ENCODE measurements at places on chromosomes 2 and 18.

DNA sequence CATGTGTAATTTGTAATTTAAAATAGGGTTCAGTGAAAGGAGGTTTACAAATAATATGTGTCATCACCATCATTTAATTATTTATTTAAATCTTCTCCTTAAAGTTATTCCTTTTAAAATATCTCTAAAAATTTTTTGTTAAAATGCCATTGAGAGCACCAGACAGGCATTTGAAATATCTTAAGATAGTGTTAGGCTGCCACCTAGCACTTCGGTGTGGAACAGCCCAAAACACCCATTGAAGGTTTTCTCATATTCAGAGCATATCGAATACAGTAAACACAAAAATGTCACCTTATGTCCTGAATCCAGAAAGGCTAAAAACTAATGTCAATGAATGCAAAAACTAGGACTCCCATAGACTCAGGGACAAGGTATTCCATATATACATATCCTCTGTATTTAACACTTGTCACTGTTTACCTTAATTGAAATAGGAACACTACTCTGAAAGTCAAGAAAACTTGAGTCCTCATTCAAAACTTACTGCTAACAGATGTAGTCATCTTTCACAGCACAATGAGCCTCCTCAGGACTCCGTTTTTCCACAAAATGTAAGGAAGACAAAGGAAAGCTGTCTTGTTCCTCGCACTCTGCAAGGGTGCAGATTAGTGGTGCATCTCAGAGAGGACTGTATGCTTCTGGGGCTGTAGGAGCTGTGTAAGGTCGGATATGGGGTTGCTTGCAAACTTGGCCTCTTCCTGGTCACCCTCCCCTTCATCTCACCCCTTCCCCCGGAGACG, 329.5 kb downstream of the PAX3 start:
- peak; percentile 74 for DNase-seq

DNA sequence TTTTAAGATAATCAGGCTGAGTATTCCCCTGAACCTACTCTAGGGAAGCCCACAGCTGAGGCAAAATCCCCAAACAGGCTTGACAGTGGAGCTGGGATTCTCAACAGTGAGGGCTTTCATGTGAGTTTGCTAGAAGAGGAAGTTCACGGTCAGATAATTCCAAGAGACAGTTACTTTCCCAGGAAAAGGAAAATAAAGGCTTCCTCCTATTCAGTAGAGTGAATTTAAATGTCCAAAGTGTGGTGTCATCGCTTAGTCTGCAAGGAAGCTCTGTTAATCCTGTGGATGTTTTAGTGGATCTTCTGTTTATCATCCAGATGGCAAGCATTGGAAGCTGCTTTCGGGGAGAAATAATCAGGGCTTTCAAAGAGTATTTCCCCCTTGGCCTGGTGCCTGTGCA, 119.8 kb downstream of the RPIA start:
- no peak for DNase-seq

- no peak for DNase-seq
Observed at GRCh38 chr2:29480426-29480825, 365.2 kb downstream of the CLIP4 start.

DNA sequence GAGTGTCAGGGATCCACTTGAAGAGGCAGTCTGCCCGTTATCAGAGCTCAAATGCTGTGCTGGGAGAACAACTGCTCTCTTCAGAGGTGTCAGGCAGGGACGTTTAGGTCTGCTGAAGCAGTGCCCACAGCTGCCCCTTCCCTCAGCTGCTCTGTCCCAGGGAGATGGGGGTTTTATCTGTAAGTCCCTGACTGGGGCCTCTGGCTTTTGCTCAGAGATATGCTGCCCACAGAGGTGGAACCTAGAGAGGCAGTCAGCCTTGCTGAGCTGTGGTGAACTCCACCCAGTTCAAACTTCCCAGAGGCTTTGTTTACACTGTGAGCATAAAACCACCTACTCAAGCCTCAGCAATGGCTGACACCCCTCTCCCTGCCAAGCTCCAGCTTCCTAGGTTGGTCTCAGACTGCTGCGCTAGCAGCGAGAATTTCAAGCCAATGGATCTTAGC, 38.1 kb downstream of the PLEK start:
- no peak for DNase-seq

GRCh38 chr18:59311631-59312030, 6.8 kb downstream of the CPLX4 start:
- no peak for DNase-seq

DNA sequence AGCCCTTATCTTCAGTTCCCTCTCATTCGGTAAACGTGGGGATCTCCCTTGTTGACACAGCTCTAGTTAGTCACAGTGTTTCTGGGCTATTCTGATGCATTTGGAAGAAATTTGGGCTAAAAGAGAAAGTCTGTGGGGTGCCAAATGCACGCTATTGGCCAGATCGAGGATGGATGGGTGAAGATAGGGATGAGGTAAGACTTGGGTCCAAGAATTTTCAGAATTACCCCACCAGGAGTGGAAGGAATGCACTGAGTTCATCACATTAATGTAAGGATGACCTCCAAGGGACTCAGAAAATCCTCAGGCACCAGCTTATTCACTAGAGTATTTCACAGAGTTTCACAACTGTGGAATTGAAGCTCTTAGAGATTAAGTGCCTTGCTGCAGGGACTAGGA, 49.3 kb downstream of the NRP2 start:
- DNase-seq, result no peak

DNA sequence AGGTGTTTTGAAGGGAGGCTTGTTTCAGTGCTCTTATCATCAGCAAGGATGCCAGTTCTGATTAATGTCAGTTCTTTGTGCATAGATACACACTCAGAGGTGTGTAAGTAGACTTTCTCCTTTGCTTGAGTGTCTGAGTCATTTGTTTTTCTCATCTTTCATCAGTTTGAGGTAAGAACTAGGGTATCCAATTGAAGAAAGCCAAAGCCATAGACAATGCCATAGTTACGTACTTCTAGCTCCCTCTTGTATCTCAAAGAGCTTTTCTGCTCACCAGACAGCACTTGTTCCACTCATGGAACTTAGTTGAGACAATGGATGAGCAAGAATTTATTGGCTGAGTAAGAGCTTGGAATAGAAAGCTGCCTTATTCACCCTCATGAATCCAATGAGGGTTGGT, 520.1 kb downstream of the PIK3C3 start:
- DNase-seq, result no peak

DNA sequence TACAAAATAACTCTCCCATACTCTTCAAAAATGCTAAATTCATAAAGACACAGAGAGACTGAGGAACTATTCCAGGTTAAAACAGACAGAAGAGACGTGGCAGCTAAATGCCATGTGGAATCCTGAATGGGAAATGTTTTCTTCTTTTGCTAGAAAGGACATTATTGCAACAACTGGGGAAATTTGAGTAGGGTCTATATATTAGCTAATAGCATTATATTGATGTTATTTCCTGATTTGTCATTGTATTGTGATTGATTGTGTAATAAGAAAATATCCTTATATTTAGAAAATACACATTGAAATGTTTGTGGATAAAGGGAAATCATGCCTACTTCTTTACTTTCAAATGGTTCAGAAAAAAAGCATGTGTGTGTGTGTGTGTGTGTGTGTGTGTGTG, 23.4 kb downstream of the PSTPIP2 start:
- DNase-seq, result no peak

DNA sequence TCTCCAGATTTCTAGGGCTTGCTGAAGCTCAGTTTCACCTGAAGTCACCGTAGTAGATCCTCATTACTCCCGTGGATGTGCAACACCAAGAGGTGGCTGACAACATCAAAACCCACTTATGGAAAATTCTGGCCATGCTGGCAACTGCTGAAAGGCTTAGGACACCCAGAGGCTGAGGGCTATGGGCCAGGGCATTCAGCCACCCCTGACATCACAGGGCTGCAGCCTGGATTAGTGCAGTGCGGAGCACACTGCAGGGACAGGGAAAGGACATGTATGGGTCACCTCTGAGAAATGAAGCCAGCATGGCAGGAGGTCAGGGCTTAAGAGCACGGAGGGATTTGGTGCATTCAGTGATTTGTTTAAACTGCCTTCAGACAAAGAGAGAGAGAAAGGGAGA, 300.6 kb downstream of the TDRD15 start:
- DNase-seq, result no peak

- no peak for DNase-seq
Observed at GRCh38 chr2:218149848-218150440, 16.8 kb downstream of the CXCR1 start.

DNA sequence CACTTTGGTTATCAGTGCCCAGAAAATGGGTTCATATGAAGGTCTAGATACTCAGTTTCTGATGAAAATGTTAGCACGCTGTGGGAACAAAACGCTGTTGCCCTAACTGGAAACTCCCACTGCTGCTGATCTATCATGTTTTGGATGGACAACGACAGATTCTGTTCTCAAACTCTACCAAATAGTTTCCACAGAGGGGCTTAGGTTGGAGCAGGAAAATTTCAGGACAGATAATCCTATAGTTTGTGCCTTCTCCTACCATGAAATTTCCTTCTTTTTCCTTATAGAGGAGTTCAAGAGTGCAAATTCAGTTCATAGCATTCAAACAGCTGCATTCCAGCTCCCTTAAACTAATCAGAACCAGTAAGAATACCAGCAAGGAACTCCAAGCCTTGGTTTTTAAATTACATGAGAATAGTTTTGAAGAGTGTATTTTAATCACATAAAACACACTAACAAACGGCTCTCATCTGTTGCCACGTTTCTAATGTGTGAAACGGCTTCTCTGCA, 58.7 kb upstream of the RALBP1 start:
- no peak for DNase-seq

DNA sequence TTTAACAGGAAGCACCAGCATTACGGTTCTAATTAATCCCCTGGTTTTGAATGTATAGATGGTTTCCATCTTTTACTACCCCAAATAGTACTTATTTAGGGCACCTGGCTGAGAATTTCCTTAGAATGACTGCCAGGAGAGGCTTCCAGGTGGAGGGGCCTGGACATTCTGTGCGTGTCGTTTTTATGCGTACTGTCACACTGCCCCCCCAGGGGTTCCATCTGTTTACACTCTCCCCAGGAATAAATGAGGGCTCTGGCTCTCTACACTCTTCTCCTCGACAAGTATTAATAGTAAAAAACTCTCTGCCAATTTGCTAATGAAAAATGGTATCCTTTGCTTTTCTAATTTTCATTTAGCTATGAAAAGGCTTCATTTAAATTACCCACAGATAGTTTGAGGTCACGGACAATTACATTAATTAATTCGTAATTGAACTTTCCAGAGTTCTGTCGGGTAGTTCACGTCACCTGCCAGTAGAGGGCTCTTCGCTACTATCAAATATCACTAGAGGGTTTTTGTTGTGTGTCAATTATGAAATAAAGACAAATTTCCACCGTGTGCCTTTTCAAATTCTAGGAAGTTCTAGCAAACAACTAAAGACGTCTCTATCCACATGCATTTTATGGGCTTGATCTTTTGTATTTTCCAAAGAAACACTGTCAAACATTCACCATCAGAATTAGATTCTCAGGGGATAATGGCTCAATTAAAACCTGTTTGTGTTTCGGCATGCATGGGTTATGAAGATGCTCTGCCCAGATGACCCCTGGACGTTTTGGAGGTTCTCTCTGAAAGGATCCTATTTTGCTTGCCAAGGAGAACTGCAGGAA, 88.8 kb upstream of the ASB18 start:
- no peak for DNase-seq

GRCh38 chr2:159457589-159457988, 158.8 kb downstream of the BAZ2B start:
- DNase-seq, result no peak

GRCh38 chr18:36415625-36416024, 118.1 kb downstream of the FHOD3 start:
- DNase-seq, result no peak

DNA sequence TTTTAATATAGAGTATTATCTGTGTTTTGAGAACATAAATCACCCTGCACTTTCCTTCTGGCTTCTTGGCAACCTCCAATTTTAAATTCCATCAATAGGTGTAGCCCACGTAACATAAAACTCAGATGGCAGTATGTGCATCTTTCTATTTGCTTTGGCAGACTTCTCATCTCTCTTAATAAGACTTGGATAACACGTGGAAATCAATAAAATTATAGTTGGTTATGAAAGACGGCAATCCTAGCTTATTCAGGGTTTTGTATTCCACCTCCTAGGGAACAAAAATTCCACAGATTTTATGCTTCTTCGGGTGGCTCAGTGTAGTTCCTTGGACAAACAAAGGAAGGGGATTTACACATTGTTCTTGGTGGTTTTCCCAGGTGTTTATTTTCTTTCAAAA, 299.3 kb downstream of the RND3 start:
- DNase-seq, result no peak

- no peak for DNase-seq
Observed at GRCh38 chr2:155904720-155905119, 427.8 kb downstream of the NR4A2 start.

GRCh38 chr2:166451468-166451867, 42.6 kb downstream of the SCN7A start:
- no peak for DNase-seq

DNA sequence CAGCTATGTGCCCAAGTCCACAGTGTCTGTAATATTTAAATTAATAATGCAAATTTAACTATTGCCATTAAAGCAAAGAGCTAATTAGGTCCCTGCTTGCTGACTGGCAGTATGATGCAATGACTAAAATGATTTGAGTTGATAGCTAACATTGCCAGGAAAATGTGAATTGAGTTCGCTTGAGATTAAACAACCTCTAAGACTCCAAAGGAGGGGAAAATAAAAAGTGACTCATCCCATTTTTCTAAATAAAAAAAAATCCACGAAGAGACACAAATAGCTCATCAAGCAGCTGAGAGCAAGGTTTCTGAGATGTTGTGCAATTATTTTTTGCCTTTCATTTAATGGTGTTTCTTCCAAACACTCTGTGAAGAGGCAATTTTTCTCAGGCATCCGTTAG, 413.0 kb downstream of the MTX2 start:
- peak; percentile 56 for DNase-seq

- no peak for DNase-seq
Observed at GRCh38 chr2:65164426-65164891, 34.6 kb upstream of the RAB1A start.

DNA sequence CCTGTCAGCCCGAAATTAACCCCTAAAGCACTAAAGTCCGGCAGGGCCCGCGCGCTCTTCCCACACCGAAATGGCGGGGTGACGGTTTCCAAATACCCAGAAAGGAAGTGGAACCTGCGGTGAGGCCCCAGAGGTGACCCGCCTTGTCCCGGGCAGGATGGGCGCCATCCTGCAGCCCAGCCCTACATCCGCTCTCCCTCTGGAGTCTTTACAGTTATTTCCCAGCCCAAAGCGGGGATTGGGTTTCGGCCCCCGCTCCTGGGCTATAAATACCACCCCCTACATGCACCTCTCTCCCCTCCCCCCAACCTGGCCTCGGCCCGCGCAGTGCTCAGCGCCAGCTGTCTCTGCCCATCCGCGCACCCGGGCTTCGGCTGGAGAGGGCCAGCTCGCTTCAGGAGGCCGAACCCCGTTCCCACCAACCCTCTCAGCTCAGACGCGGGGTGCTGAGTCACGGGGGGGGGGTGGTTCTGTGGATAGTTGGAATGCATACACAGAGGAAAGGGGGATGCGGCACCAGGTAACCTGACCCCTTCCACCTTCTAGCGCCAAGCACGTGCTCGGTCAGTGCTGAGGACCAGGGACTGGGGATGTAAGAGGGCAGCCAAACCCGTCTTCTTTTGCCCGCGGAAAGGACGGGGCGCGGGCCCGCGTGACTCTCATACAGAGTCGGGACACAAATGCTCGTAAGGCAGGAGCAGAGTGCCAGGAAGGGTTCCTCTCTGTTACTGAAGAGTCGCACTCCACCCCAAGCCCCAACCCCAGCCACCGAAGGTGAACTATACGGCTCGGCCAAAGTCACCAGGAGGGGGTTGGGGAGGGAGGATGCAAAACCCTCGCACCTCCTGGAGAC, at the start of gene TUBA4B:
TSS of gene TUBA4B (plus strand) at position 344 of the 853 bp plus-strand sequence. CDS start at position 509, 165 bp downstream.
- peak; percentile 13 for DNase-seq

- peak; percentile 77 for DNase-seq
Observed at GRCh38 chr2:226124548-226125011, 675.0 kb downstream of the IRS1 start.

- peak; percentile 55 for DNase-seq
Observed at GRCh38 chr2:33135645-33136044, 188.9 kb downstream of the LTBP1 start.
